Stimulated activated memory B cell treated with anti-CD40 and anti-IgM and Interleukin-4, amounts not matched to agents 10 μg/mL and 1 μg/mL and 100 μg/mL, for 72 hours (primary cell): ENCODE measurements at places on chromosomes 3 and 15.

GRCh38 chr3:140941434-140942220, at the start of gene SLC25A36:
SLC25A36 (plus strand) TSS chr3:140941836; CDS start chr3:140942055, 219 bp downstream.
- peak; percentile 99 for ATAC-seq

DNA sequence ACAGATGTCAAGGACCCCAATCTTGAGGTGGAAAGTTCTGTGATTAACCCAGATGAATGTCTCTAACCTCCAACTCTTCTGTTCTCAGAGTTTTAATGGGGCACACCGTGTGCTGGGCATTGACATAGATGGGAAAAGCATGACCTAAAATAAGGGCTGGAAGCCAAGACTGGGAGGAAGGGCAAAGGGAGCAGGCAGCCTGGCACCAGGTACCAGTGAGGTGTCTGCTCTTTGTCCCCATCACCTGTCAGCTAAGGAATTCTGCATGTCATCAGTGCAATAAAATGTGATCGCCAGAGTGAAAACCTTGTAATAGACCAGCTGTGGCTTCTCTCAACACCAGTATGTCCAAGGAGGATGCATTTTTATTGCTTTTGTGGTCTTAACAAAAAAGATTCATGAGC, 143.5 kb upstream of the TPM1 start:
- no peak for ATAC-seq

- no peak for ATAC-seq
Observed at GRCh38 chr3:14397531-14397930, 4.9 kb upstream of the SLC6A6 start.

- no peak for ATAC-seq
Observed at GRCh38 chr15:98528046-98528725, 120.2 kb upstream of the IGF1R start.

DNA sequence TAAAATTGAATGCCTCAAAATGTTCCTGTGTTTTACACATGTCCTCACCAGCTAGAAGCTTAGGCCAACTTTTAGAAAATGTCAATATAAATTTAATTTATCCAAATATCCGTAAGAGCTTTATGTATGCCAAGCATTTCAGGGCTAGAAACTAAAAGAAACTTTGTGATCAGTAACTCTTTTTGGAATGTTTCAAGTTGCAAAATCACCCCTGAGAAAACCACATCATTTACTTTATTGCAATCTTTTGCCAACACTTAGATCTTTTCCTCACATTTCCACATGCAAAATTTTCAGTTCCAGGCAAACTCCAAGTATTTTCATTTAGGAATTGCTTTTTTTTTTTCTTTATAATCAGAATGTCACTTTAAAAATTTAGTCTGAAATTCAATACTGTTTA, 20.1 kb upstream of the IGF1R start:
- ATAC-seq: no peak

DNA sequence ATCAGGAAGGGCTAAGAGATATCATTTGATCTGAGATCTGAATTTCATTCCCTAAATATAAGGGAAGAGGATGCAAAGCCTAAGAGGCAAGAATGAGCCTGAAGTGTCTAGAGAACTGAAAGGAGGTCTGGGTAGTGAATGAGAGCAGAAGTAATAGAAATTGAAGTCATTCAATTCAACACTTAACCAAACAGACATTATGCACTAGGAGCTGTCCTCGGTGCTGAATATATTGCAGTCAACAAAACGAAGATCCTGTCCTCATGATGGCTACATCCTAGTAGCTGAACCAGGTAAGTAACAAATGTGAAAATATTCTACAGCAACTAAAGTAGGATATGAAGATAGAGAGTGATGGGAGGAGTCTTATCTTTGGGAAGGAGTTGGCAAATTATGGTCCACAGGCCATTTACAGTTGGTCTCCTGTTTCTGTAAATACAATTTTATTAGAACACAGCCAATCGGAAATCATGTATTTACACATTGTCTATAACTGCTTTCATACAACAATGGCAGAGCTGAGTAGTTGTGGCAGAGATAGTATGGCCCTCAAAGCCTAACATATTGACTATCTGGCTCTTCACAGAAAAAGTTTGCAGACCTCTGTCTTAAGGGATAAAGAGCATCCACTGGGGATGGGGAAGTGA, 192.9 kb upstream of the CADPS start:
- no peak for ATAC-seq

GRCh38 chr3:130916507-130917167, 22.8 kb downstream of the ATP2C1 start:
- peak; percentile 60 for ATAC-seq

DNA sequence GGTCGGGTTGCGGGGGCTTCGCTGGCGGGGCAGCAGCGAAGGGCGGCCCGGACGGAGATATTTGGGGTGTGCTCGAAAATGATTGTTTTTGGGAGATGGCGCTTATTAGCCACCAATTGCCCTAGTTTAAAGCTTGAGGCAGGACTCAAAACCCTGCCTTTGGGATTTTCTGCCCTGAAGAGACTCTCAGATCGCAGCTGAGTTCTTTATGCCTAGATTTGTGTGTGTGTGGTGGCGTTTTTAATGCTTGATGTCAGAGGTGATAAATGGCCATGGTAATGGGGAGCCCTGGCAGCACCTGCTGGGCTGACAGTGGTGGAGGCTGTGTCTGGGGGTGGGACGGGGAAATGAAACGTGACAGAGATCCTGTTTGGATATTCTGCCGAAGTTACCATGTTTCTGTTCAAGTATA, 604 bp downstream of the KCTD6 start:
- no peak for ATAC-seq

DNA sequence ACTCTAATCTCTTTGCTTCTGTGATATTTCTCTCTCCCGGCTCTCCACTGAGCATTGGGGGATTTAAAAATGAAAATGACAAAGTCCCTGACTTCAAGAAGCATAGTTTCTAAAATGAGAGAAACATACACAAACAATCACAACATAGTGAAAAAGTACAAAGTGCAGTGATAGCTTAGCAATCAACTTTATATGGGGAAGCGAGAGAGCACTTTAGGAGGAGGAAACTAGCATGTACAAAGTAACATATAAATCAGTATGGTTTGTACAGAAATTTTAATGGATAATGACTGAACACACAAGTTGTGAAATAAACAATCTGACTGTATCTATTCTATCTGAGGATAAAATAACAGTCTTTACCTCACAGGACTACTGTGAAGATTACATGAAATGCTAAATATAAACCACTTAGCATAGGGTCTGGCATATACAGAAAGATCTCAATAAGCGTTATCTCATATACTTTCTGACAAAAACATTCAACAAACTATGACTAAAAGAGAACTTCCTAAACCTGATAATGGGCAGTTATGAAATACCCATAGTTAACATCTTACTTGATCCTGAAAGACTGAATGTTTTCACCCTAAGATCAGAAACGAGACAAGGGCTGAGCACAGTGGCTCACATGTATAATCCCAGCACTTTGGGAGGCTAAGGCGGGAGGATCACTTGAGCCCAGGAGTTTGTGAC, 61.2 kb downstream of the PEAK1 start:
- ATAC-seq: no peak

DNA sequence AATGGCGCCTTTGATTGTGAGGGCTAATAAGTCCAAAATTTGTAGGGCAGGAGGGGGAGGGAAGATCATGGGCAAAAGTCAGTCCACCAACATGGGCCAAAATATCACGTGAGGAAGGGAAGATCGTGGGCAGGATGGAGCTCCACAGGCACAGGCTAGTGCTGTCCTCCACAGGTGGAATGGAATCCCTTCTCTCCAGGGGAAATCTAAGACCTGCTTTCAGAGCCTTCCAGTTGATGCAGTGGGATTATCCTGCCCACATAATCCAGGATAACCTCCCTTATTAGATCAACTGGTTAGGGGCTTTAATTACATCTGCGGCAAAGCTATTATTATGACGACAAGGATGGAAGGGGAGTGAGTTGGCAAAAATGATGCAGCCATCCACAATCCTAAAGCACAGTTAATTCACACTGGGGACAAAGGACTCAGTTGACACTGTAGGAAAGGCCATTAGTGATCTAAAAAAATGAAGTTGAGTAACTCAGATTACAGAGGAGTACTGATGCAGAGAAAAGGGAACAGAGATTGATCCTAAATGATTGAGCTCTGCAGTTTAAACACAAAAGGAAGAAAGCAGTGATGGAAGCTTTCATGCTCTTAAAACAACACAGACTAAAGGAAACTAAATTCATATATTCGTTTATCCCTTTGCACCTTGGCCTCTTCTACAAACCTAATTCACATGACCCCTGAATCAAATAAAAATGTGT, 159.8 kb downstream of the AKAP13 start:
- ATAC-seq: peak; percentile 66

- ATAC-seq: no peak
Observed at GRCh38 chr15:51619331-51620035, 3.1 kb downstream of the DMXL2 start.

DNA sequence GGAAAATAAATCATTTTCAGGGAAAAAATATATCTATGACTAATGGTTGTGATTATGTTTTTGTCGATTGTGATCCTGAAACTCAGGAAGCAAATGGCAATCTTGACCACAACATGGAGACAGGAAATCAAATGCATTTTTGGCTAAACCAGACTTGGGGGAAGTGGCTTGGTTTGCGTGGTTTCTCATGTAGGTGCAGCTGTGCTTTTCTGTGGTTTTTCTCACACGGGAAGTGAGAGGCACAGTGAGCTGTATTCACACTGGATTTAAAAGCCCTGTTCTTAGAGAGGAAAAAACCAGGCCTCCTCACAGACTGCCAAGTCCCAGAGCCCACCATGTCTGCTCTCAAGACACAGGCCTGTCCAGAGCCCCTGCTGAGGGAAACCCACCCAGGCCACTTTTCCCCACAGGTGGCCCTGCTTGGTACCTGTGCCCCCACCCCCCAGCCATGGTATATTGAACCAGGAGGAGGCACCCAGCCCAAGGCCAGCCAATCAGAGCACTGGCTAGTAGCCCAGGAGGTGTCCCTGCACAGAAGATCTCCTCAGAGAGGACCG, 46.1 kb downstream of the BTD start:
- peak; percentile 95 for ATAC-seq

GRCh38 chr3:168585544-168585943, 489.8 kb upstream of the GOLIM4 start:
- no peak for ATAC-seq

DNA sequence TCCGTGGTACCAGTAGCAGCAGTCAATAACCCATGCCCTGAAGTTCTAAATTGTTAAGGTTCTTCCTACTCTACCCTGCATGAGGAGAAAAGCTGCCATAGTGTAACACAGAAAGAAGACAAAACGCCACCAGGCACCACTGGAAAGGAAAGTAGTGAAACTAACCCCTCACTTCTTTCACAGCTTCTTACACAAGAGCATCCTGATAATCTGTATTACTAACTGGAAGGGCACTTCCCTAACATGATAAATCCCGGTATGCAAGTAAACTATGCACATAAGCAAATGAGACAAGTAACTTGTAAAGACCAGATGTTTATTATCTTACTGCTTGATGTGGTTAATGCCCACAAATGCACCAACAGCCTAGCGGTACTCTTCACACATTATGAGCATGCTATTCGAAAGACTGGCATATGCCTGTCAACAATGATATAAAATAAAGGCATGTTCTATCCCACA, 141.3 kb downstream of the ADAM10 start:
- no peak for ATAC-seq

DNA sequence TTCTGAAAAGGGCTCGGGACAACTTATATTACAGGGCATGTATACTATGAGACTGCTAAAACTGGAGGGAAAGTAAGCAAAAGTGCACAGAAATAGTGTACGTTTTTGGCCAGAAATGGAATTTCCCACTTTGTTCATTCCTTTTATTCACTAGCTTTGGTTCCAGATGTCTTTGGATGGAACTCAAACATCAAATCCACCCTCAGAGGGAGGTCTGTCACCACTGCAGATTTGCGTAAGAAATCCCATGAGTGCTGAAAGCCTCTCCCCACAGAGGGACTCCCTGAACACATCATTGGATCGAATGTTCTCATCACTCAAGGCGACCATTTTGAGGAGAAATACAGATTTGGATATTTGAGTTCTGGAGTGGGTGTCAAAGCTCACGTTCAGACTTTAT, 71.6 kb downstream of the FEM1B start:
- no peak for ATAC-seq

GRCh38 chr3:40989141-40990061, 209.9 kb upstream of the CTNNB1 start:
- ATAC-seq: no peak

DNA sequence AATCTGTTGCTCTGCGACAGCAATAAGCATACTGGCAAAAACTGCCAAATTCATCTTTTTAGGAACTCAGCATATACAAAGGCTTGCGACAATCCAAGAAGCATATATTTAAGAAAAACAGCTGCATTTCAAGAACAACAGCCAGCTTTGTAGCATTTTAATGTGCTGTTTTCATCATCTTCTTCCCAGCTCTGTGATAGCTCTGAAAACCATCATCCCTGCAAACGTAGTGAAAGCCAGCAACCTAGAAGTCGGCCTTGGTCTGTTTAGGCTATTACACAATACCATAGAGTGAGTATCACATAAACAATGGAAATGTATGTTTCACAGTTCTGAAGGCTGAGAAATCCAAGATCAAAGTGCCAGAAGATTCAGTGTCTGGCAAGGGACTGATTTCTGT, 187.5 kb downstream of the NAALADL2 start:
- ATAC-seq: no peak

DNA sequence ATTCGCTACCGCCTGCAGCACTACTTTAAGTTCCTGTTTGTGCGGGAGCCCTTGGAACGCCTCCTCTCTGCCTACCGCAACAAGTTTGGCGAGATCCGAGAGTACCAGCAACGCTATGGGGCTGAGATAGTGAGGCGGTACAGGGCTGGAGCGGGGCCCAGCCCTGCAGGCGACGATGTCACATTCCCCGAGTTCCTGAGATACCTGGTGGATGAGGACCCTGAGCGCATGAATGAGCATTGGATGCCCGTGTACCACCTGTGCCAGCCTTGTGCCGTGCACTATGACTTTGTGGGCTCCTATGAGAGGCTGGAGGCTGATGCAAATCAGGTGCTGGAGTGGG, 995 bp downstream of the CHST14 start:
- ATAC-seq: peak; percentile 4

- ATAC-seq: no peak
Observed at GRCh38 chr15:66847565-66847991, 145.5 kb downstream of the SMAD6 start.

DNA sequence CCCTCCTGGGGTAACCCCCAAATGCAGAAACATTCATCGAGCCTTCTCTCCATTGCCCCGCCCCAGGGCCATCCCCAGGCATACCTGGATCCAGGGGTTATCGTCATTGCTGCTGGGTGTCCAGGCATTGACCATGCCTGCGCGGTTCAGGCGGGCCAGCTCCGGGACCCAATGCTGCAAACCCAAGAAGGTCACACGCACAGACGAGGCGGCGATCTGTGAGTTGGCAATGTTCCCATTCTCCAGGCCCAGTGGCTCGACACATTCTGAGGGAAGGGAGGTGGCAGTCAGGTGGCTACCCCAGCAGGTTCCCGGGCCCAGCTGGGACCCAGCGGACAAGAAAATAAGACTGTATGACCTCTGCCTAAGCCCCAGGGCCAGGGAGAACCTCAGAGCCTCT, 6.1 kb downstream of the MFGE8 start:
- no peak for ATAC-seq

DNA sequence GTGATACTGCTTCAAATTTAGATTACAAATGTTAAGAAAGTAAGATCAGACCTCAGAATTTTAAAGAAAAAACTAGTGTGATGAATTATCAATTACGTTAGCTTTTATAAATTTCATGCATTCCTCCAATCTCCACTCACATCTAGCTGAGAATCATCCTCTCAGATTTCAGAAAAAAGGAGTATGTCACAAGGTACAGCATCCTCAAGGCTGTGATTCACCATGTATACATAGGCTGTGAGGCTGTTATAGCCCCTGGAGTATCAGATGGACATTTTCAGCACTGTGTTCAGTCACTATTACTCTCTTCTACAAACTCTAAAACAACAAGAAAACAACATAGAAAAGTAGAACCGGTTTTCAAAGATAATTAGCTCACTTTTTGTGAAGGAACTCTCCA, 214.4 kb downstream of the PCCB start:
- ATAC-seq: no peak

- peak; percentile 74 for ATAC-seq
Observed at GRCh38 chr15:52013151-52013791, 5.7 kb upstream of the MAPK6 start.
